ENCODE measurements at places on chromosomes 1 and 21. TPM values are rescaled to one million over a fixed set of nuclear protein-coding genes. Genes with fewer than 3 reads are reported as not detected.

GRCh38 chr21:41428311-41428710 is 2.3 kb downstream of the MX1 start:
- H3K27me3 ChIP-seq, result peaks cover 2% of the 10 kb centered on the region
- H3K4me3 ChIP-seq, result no peak overlapping the region
- DNase-seq, result no peak
- H3K36me3 ChIP-seq, result no peaks in the 10 kb centered on the region
- H3K27ac ChIP-seq, result no peak overlapping the region

Gene HSD11B1
- not detected for total RNA-seq

DNA sequence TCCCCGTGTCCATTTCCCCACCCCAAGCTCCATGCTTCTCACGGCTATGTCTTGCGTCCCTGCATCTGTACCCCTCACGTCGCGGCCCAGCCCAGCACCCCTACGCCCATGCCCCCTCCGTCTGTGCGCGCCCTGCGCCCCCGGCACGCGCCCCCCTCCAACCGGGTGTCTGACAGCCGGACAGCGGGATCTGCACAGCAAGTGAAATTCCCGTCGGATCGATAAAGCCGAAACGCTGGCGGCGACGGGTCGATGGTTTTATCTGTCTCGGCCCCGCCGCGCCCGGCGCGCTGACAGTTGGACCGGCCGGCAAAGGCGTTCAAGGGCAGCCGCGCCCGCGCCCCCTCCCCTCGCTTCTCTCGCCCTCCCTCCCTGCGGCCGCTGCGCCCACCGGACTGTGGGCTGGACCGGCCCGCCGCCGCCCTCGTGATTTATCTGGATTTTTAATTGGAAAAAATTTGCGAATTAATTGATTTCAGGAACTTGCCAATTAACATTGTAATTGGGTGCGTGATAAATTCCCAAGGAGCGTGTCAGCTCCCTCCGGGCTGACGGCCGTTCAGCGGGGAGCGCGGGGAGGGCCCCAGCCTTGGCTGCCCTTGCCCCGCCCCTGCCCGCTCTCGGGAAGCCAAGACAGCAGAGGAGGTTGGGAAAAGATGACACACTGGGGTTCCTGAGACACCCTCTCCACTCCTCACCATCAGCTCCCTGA is 57.1 kb downstream of the TMEM53 start:
- H3K4me3 ChIP-seq, result peak overlapping the region; percentile 55
- peaks cover 8% of the 10 kb centered on the region for H3K4me1 ChIP-seq
- H3K27ac ChIP-seq, result no peak overlapping the region
- no peaks in the 10 kb centered on the region for H3K36me3 ChIP-seq

Gene CFHR3
- total RNA-seq, result not detected

Gene PLCH2
- total RNA-seq, result 3.2 TPM

- DNase-seq, result no peak
- H3K4me3 ChIP-seq, result peak overlapping the region; percentile 80
- H3K27me3 ChIP-seq, result no peaks in the 10 kb centered on the region
Observed at GRCh38 chr1:43706598-43707189, 642 bp upstream of the ST3GAL3 start.

GRCh38 chr1:52263153-52263910 is 102.7 kb downstream of the CC2D1B start:
- DNase-seq, result no peak
- no peaks in the 10 kb centered on the region for H3K27me3 ChIP-seq
- H3K4me3 ChIP-seq, result no peak overlapping the region
- H3K27ac ChIP-seq, result no peak overlapping the region

- no peak overlapping the region for H3K27ac ChIP-seq
- no peak overlapping the region for H3K4me3 ChIP-seq
- H3K36me3 ChIP-seq, result no peaks in the 10 kb centered on the region
Observed at GRCh38 chr1:166083887-166084286, 82.9 kb downstream of the FAM78B start.

DNA sequence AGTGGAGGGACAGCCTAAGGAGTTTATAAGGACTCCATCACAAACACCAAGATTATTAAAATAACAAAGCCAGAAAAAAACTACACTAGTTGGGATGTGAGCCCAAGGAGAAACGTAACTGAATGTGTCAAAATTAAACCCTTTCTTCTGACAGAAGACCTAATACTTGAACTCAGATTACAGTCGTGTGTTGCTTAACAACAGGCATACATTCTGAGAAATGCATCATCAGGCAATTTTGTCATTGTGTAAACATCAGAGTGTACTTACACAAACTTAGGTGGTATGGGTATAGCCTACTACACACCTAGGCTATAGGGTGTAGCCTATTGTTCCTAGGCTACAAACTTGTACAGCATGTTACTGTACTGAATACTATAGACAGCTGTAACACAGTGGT is 23.4 kb downstream of the DSTYK start:
- no peaks in the 10 kb centered on the region for H3K27me3 ChIP-seq
- peaks cover 25% of the 10 kb centered on the region for H3K4me1 ChIP-seq
- no peak for DNase-seq

Gene GNAT2
- not detected for total RNA-seq

GRCh38 chr1:84436876-84437655 is 38.8 kb downstream of the DNASE2B start:
- H3K36me3 ChIP-seq, result no peaks in the 10 kb centered on the region
- H3K4me1 ChIP-seq, result peaks cover 7% of the 10 kb centered on the region
- no peak overlapping the region for H3K4me3 ChIP-seq
- H3K27me3 ChIP-seq, result peaks cover 2% of the 10 kb centered on the region
- no peak overlapping the region for H3K27ac ChIP-seq
- DNase-seq, result no peak

DNA sequence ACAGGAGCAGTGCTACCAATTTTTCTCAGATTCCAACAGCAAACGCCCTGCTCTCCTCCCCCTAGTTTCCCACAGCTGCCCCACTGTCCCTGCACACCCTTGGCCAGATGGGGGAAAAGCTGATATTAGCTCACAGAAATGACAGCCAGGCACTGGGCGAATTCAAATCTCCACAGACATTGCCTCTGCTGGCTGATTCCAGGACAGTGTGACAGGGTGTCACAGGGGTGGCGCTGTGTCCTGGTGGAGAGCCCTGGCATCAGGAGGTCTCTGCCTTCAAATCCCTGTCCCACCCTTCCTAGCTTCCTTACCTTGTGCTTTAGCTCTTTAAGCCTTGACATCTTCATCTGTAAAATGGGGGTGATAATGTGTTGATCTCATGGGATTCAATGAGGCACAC is 10.4 kb downstream of the OLIG1 start:
- DNase-seq, result no peak
- H3K27ac ChIP-seq, result no peak overlapping the region
- peaks cover 6% of the 10 kb centered on the region for H3K4me1 ChIP-seq
- H3K27me3 ChIP-seq, result peaks cover 31% of the 10 kb centered on the region
- no peaks in the 10 kb centered on the region for H3K36me3 ChIP-seq

DNA sequence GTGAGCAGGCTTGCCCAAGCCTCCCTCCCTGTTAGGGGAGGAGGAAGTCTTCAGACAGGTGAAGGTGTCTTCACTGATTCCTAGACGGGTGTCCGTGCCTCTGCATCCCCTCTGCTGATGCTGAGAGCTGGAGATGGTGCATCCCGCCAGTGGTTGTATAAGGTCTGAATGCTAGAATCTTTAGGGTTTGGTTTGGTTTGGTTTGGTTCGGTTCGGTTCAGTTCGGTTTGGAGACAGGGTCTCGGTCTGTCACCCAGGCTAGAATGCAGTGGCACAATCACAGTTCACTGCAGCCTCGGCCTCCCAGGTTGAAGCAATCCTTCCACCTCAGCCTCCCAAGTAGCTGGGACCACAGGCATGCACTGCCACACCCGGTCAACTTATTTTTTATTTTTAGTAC is 153.6 kb downstream of the PGBD5 start:
- H3K36me3 ChIP-seq, result peaks cover 13% of the 10 kb centered on the region
- no peaks in the 10 kb centered on the region for H3K27me3 ChIP-seq
- no peak overlapping the region for H3K27ac ChIP-seq
- H3K4me3 ChIP-seq, result no peak overlapping the region
- DNase-seq, result peak; percentile 38

GRCh38 chr1:20785907-20786252 is 1.2 kb downstream of the HP1BP3 start:
- peak overlapping the region; percentile 99 for H3K4me3 ChIP-seq
- H3K27me3 ChIP-seq, result no peaks in the 10 kb centered on the region
- peak overlapping the region; percentile 97 for H3K27ac ChIP-seq
- H3K36me3 ChIP-seq, result no peaks in the 10 kb centered on the region

DNA sequence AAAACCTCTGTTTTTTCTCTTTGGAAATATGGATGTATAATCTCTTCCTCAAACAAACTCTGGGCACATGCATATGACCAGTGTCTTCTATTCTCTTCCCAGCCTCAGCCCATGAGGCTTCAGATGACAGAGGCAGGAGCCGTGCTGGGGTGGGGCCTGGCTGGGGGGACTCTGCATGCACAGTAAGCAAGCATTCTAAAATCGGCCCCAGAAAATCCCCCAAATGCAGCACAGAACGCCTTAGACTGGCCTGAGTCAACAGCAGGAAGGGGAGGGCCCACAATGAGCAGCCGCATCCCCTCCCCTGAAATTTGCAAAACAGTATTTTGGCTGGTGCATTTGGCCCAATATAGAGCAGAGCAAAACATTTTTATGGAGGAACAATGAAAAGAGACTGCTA is 47.8 kb downstream of the ITPKB start:
- H3K4me1 ChIP-seq, result peaks cover 14% of the 10 kb centered on the region
- no peaks in the 10 kb centered on the region for H3K27me3 ChIP-seq
- H3K36me3 ChIP-seq, result peaks cover 2% of the 10 kb centered on the region
- H3K27ac ChIP-seq, result no peak overlapping the region
- DNase-seq, result no peak
- H3K4me3 ChIP-seq, result no peak overlapping the region

DNA sequence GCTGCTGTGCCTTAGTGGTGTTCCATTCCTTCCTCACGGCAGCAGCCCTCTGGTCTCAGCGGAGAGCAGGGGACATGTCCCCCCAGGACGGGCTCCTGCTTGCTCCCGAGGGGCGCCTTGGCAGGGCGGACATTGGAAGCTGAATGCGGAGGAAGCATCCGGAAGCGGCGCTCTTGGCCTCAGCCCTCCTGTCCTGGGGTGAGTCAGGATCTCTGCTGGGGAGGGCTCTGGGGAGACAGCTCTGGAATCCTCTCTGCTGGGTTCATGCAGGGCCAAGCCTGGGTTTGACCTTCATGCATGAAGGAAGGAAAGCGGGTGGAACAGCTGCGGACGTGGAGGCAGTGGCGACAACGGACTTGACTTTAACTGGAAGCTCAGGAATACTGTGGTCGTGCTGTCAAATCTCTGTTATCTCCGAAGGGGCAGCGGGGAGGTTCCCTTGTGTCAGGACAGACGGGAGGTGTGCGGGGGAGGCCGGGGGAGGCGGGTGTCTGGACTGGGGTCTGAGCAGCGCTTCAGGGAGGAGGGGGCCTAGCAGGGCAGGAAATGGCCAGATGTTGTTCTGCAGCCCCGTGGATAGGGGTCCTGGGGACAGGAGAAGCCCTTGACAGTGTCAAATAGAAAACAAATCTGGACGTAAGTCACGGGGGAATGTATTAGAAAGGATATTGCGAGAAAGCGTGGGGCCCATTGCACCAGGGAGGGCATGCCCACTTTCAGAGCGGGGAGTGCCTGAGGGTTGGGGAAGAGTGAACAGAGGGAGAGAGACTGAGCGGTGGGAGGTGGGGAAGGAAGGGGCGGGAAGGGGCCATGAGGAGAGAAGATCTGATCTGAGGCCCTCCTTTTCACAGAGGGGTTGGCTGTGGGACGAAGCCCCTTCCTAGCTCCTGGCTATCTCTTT is 26.6 kb downstream of the CRYAA start:
- no peak overlapping the region for H3K27ac ChIP-seq
- H3K36me3 ChIP-seq, result peaks cover 6% of the 10 kb centered on the region
- H3K27me3 ChIP-seq, result peaks cover 3% of the 10 kb centered on the region
- no peak for DNase-seq
- H3K4me3 ChIP-seq, result no peak overlapping the region

Gene ANKRD45
- total RNA-seq, result not detected

Gene HUNK
- 0.92 TPM for total RNA-seq

- peak overlapping the region; percentile 14 for H3K27ac ChIP-seq
- no peaks in the 10 kb centered on the region for H3K27me3 ChIP-seq
- H3K36me3 ChIP-seq, result no peaks in the 10 kb centered on the region
- no peak overlapping the region for H3K4me3 ChIP-seq
Observed at GRCh38 chr1:98035602-98036002, 114.8 kb upstream of the DPYD start.

GRCh38 chr1:1433804-1434130 is 1.7 kb upstream of the VWA1 start:
- no peaks in the 10 kb centered on the region for H3K27me3 ChIP-seq
- no peak overlapping the region for H3K4me3 ChIP-seq
- H3K27ac ChIP-seq, result peak overlapping the region; percentile 59
- DNase-seq, result no peak
- no peaks in the 10 kb centered on the region for H3K36me3 ChIP-seq

DNA sequence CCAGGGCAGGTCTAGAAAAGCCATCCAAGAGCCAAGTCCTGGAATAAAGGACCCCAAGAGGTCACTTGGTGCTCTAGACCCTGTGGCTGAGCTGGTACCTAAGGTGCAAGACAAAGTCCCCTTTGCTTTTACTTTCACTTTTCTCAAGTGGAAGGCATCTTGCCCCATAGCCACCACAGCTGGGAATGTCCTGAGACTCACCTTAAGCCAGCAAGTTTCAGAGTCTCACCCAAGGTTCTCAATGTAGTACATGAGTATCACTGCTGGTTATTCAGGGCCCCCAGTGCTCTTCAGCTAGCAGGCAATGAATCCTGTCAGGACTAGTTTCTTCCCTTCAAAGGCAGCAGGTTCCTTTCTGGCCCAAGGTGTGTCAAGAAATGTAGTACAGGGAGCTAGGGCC is 67.5 kb downstream of the UROD start:
- peaks cover 22% of the 10 kb centered on the region for H3K27me3 ChIP-seq
- peaks cover 8% of the 10 kb centered on the region for H3K36me3 ChIP-seq
- no peaks in the 10 kb centered on the region for H3K4me1 ChIP-seq
- no peak overlapping the region for H3K4me3 ChIP-seq
- no peak overlapping the region for H3K27ac ChIP-seq
- DNase-seq, result no peak

DNA sequence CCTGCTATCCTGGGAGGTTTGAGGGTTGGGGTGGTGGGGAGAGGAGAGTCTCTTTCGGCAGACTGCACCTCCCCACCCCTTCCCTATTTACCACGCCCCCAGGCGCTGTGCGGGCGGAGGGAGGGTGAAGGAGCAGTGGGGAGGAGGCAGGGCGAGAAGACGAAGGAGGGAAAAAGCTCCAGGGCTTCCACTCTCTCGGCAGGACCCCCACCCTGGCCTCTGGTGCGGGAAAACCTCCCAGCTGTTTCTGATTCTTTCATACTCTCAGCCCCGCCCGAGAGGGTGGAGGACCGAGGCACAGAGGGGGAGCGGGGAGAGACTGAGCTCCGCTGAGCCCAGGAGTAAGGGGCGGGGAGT is 866 bp upstream of the WNT2B start:
- H3K4me3 ChIP-seq, result peak overlapping the region; percentile 70
- peaks cover 11% of the 10 kb centered on the region for H3K27me3 ChIP-seq
- no peaks in the 10 kb centered on the region for H3K36me3 ChIP-seq

GRCh38 chr1:53617851-53618499 is 121.0 kb downstream of the GLIS1 start:
- H3K27me3 ChIP-seq, result no peaks in the 10 kb centered on the region
- H3K4me1 ChIP-seq, result peaks cover 12% of the 10 kb centered on the region
- no peaks in the 10 kb centered on the region for H3K36me3 ChIP-seq
- peak; percentile 44 for DNase-seq

GRCh38 chr1:47776667-47777131 is 220.5 kb downstream of the TRABD2B start:
- H3K4me3 ChIP-seq, result no peak overlapping the region
- DNase-seq, result no peak
- H3K4me1 ChIP-seq, result no peaks in the 10 kb centered on the region
- H3K27ac ChIP-seq, result no peak overlapping the region
- H3K36me3 ChIP-seq, result peaks cover 2% of the 10 kb centered on the region

- H3K27me3 ChIP-seq, result no peaks in the 10 kb centered on the region
- H3K4me1 ChIP-seq, result no peaks in the 10 kb centered on the region
- no peaks in the 10 kb centered on the region for H3K36me3 ChIP-seq
- no peak overlapping the region for H3K27ac ChIP-seq
Observed at GRCh38 chr1:244165701-244166100, 114.6 kb downstream of the ZBTB18 start.
